Left colon (tissue), 2 donors: ENCODE measurements at places on chromosomes 2 and 18. TPM values are rescaled to one million over a fixed set of nuclear protein-coding genes. Genes with fewer than 3 reads are reported as not detected.
A peak's percentile ranks its signal among the peaks of the same experiment; 100 is the strongest.

DNA sequence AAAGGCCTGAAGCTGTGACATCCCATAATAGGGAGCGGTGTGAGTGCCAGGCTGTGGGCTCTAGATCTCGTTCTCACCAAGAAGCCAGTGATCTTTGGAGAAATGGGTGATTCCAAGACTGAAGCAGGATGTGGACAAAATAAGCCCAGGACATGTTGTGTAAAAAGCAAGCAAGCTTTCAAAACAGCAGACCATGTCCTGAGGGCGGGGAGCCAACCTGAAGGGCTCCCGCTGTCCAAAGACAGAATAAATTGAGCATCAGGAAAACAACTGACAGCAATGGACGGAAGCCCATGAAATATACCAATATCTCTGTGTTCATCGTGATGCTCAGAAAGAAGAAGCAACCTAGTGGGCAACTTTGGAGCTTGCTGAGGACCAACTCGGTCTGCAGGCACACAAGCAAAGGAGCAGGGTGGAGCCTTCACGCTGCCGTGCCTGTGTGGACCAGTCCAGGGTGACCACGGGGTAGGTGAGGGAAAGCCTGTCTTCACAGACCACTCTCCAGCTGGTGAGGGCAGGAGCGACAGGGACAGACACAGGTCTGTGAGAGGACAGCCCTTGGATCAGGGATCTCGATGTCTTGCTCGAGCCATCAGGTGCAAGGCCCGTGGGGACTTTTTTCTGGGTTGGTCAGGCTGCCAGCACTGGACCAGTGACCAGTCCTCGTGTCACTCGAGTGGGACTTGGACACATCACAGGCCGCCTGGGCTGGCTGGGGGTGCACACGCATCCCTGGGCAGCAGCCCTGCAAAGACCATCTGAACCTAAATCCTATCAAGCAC lies 21.5 kb downstream of the MTERF4 start:
- no peak for DNase-seq

DNA sequence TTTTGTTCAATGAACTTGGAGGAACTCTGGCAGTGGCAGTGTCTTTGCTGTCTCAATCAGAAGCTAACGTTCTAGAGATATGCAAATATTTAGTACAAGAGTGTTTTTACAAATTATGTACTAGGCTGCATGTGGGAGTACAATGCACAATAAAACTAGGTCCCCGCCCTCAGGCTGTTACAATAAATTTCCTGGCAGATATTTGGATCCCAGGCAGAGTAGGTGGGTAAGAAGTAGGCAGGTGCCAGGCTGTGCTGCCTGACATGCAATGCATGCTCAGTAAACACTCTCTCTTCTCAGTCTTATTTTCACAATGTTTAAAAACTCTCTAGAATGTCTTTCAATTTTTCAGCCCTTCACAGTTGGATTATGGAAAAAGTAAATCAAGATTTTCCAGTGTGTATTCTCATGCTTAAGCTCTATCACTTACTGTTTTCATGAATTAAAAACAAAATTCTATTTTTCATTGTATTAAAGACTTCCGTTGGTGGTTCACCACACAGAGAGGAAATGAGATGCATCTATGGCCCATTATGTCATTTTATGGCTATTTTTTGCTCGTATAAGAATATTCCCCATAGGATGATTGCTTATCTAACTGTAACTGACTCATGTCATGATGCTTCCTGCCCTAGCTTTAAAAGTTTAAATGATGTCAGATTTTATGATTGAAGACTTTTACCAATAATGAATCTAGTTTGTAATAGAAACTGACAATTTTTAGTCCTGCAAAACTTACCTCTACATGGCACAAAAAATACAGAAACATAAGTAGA lies 346.1 kb downstream of the RND3 start:
- DNase-seq, result no peak

WDCP gene
- 3.2 TPM for total RNA-seq

DNA sequence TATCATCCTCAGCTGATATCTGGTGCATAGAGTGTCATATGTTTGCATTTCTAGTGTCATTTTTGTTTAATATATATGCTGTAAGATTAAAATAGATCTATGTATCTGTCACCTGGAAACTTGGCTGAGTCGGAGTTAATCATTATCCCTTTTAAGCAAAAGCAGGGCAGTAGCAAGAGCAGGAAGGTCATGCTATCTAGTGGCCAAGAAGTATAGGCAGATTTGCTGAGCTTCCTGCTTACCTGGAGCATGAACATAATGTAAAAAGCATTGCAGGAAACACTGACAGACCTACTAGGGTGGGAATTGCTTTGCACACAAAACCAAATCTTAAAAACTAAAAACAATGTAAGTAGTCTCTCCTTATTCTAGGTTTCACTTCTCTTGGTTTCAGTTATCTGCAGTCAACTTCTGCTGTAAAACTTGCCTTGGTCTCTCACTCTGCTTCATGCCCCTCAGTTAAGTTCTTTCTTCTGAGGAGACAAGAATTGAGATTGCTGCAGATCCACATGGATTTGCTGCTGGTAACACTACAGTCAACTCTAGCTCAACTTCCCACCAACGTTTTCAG lies 295.3 kb downstream of the CDH7 start:
- DNase-seq, result no peak

DNA sequence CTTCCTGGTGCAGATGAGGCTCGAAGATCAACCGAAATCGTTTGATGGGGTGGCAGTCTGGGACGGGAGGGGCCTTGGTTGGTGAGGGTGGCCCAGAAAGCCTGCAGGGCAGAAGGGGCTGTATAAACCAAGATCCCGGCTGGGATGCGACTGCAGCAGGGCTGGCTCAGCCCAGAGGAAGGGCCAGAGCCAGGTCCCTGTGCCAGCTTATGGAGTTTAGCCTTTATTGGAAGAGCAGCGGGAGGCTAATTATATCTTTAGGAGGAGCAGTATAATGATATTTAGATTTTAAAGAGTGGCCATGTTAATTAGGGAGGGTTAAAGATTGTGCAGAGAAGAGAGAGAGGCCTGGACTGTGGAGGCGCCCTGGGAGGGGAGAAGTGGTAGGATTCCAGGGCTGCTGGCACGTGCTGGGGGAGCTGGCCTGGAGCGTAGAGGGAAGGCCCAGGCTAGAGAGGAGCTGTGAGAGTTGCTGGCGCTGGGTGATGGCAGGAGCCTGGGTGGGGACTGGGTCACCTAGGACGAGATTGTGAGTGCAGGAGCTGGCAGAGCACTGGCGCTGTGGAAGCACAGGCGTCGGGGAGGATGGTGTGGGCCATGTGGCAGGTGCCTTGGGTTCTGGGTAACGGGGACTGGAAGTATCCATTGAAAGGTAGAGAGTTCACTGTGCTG lies 25.1 kb downstream of the TRAF3IP1 start:
- no peak for DNase-seq

DCAF17 gene
- total RNA-seq, result 15.6 TPM

QPCT gene
- total RNA-seq, result 4.2 TPM

DNA sequence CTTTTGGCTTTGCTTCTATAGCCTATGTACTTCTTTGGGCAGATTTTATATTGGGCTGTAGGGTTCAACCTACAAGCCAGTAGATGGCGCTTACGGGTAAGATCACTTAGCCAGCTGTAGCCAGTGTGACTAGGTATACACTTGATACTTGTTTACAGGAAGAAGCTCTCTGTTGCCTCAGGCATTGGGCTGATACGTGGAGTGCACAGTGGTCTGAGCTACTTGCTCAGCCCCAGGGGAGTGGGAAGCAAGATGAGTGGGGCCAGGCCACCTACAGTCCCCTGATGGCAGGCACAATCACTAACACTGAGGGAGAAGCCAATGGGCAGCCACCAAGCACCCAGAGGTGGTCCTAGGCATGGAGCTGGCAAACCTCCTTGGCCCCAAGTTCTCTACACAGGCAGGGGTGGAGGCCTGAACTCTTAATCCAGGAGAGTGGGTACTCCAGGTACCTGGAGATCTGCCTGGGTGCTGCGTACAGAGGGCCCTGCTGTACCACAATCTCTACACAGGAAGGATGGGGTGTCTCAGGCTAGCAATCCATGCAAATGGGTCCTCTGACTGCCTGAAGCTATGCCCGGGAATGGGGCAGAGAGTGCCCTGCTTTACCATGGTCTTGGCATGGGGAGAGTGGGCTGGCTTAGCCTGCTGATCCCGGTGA lies 122.2 kb downstream of the NCOA1 start:
- DNase-seq, result no peak

DNA sequence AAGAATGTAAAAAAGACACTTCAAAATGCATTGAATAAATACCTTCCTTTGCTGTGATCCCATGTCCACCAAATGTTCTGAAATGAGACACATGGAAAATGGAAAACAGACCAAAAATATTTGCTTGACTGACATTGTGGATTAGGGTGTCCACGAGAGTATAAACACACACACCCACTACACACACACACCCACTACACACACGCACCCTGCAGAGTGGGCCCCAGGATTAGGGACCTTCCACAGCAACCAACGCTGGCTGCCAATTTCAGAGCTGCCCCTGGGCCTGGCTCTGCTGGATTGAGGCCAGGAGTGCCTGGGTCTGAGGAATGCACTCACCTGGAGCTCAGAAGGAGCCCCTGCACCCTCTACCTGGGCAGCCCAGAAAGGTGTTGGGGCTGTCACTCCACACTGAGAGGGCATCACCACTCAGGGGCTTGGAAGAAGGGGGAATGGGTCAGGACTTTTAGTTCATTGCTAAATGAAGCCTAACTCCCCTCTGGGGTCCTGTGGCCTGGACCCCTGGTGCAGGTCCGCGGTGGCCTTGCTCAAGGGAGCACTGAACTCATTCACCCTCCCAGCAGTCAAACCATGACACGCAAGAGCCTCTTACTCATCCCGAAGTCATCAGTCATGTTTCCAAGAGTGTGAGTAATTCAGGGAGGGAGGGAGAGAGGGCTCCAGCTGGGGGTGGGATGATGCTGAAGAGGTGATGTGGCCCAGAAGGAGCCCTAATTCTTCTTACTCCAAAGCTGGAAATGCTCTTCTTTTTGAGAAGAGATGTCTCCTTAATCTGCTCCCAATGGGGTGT lies 50.2 kb upstream of the PLB1 start:
- no peak for DNase-seq

ASPRV1 gene
- total RNA-seq, result 0.43 TPM

GRCh38 chr2:157460897-157461296 lies 17.0 kb upstream of the CYTIP start:
- DNase-seq, result no peak

- peak; percentile 68 for DNase-seq
These were observed 19.8 kb downstream of the SLC4A1AP start for GRCh38 chr2:27683390-27684071.

RESP18 gene
- not detected for total RNA-seq

DNA sequence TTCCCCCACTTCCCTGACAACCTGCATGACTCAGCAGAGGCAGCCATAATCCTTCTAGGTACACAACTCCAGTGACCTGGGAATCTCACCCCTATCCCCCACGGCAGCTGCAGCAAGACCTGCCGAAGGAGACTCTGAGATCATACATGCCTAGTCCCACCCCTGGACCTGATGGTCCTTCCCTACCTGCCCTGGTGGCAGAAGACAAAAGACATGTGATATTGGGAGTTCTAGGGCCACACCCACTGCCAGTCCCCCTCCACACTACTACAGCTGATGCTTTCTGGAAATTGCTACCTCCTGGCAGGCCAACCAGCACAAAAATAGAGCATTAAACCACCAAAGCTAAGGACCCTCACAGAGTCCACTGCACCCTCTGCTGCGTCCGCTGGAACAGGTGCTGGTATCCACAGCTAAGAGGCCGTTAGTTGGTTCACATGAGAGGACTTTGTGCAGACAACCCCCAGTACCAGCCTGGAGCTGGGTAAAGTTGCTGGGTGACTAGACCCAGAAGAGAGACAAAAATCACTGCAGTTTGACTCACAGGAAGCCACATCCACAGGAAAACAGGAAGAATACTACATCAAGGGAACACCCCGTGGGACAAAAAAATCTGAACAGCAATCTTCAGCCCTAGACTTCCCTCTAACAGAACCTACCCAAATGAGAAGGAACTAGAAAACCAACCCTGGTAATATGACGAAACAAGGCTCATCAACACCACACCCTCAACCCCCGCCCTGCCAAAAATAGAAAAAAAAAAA lies 12.5 kb downstream of the MARCO start:
- DNase-seq, result no peak

GRCh38 chr2:58146707-58147106 lies 94.4 kb downstream of the FANCL start:
- no peak for DNase-seq

DNA sequence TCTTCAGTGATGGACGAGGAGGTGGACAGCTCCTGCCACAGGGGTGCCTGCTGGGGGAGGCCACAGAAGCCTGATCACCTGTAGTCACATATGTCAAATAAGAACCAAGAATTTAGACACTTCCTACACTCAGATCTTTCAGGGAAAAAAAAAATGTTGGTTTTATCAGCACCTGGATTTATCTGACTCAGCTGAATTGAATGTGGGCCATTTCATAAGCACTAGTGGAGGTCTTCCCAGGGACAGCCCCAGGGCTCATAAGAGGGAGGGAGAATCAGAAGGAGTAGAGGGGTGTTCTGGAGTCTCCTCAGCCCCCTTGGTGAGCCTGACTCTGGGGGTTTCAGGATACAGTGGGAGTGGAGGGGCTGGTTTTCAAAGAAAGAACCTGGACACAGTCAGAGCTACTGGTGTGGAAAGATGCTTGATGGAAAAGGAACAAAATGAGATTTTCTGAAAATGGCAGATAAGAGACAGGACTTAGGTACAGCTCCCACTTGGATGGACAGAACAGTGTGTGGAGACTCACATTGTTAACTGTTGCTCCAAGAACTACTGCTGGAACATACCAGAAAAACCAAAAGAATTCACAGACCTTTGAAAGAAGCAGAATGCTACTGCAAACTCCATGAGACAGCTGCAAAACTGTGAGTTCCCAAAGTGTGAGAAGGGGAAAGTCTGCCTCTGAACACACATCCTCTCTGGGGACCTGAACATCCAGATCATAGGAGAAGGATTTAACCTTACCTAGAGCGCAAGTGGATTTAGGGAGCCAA lies 45.4 kb downstream of the LCT start:
- DNase-seq, result no peak

CPLX4 gene
- not detected for total RNA-seq

TRMT61B gene
- total RNA-seq, result 8.3 TPM

DNA sequence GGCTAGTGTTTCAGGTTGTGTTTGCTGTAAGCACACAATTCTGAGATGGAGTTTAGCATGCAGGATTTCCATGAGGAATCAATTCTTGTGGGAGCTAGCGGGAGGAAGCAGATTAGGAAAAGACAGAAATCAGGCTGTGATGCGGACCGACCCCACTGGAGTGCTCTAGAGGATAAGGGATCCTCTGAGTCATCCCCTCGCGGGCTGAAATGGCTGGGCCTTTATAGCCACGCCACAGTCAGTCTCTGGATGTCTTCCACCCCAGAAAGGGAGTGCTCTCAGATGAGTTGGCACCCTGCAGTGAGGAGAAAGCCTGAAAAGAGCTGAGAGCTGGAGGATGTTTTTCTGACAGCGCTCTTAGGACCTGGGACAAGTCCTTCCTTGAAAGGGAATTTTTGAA lies 102.4 kb downstream of the GALNT3 start:
- DNase-seq, result no peak

DNA sequence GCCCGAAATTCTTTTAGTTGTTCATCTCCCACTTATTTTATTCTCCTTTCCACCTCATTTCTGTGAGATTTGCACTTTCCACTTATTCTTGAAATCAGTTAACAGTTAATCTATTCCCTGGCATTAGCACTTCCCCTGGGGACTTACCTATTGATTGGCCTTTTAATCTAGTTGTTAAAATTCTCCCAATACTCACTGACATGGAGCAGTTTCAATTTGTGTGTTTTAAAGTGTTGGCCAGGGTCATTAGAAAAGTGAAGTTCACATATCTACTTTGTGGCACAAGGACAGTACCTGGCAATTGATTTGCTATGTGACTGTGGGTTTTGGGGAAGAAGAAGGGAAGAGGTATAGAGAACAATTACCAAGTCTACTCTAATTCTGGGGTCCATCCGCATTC lies 83.1 kb downstream of the LYPD6 start:
- no peak for DNase-seq

GKN1 gene
- total RNA-seq, result not detected
